ENCODE measurements at places on chromosomes 4 and X.

DNA sequence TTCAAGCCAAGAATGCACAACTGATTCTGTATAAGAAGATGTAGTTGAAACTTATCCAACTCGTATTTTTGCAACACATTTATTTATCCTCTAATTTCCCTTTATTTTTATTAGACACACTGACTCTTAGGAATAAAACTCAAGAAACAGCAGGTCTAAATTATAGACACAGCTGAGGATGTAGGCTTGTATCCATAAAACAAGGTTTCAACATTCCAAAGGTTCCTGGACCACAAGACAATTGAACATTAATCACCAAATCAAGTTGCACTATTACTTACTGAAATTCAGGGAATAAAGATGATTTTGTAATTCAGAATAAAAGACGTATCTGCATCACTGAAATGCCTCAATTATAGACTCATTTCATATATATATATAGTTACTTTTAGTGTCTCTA, 683.5 kb upstream of the GRIA3 start:
- no peak for ATAC-seq

GRCh38 chr4:22754116-22754515, 61.4 kb downstream of the GBA3 start:
- ATAC-seq = no peak

GRCh38 chrX:44227991-44228390, 115.5 kb downstream of the EFHC2 start:
- no peak for ATAC-seq

DNA sequence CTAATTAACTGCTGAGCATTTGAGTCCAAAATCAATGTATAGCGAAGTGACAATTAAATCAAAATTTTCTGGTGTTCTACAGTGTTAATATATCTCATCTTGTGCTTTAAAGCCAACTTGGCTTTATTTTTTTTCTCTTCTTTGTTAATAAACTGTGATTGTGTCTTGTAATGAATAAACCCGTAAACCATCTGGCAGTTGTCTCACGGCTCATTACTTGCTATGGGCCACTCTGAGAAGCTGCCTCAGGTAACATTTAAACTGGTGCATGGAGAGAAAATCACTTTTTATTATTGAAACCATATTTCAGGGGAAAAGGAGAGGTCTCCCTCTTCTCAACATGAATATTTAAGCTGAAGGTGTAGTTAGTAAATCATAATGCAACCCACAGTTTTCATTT, 694.0 kb downstream of the KCTD8 start:
- no peak for ATAC-seq

GRCh38 chr4:119070301-119070700, 65.3 kb upstream of the MYOZ2 start:
- ATAC-seq = no peak

DNA sequence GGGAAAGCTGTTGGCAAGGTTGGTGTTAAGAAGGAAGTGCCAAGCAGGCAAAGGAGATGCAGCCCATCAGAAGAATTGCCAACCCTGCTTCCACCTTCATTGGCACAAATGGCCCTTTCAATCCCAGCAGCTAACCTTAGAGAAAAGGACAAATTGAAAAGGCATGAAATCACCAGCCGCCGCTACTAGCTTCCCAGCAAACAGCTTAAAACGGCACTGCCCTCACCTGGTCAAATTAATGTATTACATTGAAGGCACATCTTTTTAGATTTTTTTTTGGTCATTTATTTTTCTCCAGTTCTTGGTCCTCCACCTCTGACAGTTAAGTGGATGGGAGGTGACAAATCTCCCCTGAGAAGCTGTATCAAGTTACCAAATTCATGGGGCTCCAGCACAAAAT, 51.0 kb upstream of the NHSL2 start:
- ATAC-seq = no peak

GRCh38 chr4:81136161-81136905, 78.7 kb downstream of the PRKG2 start:
- ATAC-seq = no peak

GRCh38 chrX:97995834-97996233, 1112.1 kb downstream of the RPA4 start:
- ATAC-seq = no peak

DNA sequence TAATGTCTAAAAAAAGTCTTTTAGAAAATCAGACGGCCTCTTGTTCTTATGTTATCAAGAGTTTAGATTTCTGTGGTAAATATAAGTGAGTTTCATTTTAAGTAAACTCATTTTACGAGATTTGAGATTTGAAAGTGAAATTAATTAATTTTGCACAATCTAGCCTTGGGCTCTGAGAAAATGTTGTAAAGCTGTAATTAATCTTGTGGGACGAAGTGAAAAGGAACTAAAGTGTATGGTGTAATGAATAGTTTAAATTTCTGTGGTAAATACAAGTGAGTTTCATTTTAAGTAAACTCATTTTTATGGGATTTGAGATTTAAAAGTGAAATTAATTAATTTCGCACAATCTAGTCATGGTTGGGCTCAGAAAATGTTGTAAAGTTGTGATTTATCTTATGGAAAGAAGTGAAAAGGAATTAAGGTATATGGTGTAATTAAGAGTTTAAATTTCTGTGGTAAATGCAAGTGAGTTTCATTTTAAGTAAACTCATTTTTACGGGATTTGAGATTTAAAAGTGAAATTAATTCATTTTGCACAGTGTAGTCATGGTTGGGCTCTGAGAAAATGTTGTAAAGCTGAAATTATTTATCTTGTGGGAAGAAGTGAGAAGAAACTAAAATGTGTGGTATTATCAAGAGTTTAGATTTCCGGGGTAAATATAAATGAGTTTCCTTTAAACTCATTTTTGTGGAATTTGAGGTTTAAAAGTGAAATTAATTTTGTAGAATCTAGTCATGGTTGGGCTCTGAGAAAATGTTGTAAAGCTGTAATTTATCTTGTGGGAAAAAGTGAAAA, 1.6 kb downstream of the SCML1 start:
- ATAC-seq = peak; percentile 16

DNA sequence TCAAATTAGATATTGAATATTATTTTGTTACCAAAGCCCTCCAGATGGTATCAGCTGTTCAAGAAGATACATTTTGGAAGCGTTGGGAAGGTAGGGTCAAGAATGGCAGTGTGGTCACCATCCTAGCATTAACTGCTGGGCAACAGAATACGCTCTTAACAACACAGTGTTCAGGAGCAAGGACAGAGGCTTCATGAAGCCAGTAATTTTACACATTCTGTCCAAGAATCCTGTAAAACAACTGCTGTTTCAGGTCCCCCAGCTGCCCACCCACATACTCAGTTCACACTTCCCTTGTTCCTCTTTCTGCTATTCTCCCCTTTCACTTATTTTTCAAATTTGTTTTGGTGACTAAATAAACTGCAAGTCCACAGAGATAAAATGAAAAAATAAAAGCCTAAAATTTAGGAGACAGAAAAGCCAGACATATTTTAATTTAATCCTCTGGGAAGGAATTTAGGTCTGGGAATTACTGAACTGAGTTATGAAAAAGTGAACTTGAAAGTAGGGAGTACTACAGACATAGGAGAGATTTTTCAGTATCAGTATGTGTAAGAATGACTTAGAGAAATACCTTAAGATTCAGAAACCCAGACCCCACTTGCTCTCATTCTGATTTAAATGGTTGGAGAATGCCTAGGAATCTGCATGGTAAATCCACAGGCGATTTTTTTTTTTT, 406.7 kb downstream of the MAPK10 start:
- no peak for ATAC-seq

GRCh38 chrX:11119313-11119943, 8.3 kb downstream of the HCCS start:
- ATAC-seq = no peak

GRCh38 chrX:11265352-11265751, 27.9 kb upstream of the AMELX start:
- ATAC-seq = no peak

- ATAC-seq = no peak
Observed at GRCh38 chr4:55553441-55554201, 6.9 kb upstream of the CLOCK start.

All from activated CD4-positive, CD25-positive, alpha-beta regulatory T cell treated with anti-CD3 and anti-CD28 coated beads, Interleukin-2, amount 50 U/mL, for 24 hours (primary cell).